ENCODE measurements at places on chromosomes 5 and 9.

GRCh38 chr9:33138768-33139167 lies 28.4 kb downstream of the B4GALT1 start:
- DNase-seq = no peak

DNA sequence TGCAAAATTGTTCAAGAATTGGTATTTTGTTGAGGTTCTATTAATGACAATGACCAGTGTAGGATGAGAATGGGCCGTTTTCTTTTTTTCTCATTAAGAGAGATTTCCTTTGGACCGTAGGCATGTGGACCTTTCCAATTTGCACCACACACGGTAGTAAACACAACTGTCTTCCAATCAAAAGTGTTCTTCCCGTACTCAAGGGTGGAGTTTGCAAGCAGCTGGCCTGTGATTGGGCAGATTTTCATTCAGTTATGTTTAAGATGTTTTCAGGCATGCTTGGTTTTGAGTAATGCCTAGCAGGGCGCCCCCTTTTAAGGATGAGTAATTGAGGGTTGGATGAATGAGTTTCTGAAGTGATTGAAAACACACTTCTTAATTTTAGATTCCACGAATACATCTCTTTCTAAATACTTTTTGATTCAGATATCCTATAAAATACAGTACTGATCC lies 2.5 kb downstream of the KDM3B start:
- DNase-seq = peak; percentile 57

DNA sequence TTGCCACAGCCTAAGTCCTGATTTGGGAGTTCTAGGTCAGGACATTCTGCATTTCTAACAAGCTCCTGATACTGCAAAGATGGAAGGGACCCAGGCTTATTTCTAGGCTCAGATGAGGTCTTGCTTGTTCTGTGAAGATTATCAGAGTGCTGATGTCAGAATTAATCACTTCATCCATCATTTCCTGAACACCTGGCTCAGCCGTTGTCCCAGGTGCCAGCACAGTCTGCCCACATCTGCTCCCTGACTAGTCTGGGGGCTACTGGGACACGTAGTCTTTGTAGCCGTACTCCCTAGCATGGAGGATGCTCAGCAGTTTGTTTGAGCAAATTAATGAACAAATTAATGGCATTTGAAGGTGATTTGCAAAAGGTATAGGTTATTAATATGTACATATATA lies 17.9 kb upstream of the SPINK4 start:
- no peak for DNase-seq

- no peak for DNase-seq
Observed at GRCh38 chr9:131743096-131743495, 3.2 kb upstream of the RAPGEF1 start.

DNA sequence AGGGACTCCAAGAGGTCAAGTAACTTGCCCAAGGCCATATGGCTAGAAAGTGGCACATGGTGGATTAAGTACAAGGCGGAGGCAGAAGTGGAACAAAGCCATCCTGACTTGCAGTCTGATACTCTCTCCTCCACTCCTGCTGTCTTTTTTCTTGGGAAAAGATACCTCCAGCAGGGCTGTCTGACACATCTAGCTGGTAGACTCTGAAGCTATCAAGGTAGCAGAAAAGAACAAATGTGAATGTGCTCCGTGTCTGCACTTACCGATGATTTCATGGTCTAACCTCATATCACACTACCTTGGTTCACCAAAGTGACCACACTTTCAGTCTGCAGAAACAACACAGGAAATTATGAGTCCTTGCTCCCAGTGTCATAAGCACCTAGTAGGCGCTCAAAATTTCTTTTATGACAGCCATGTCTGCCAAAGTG lies 284.8 kb downstream of the CRB2 start:
- no peak for DNase-seq

GRCh38 chr5:80917631-80918030 lies 42.5 kb upstream of the RASGRF2 start:
- no peak for DNase-seq

- DNase-seq = peak; percentile 33
Observed at GRCh38 chr9:63859475-63860215, 1425.4 kb downstream of the FOXD4L5 start.

DNA sequence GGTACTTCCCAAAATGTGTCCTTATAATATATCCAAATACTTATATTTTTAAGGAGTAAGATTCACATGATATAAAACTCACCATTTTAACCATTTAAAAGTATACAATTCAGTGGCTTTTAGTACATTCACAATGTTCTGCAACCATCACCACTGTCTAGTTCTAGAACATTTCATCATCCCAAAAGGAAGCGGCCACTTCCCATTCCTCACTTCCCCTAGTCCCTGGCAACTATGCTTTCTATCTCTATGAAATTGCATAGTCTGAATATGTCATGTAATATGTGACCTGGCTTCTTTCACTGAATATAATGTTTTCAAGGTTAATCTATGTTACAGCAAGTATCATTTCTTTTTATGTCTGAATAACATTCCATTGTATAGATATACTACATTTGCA lies 615.1 kb upstream of the SGCD start:
- no peak for DNase-seq

GRCh38 chr5:116923344-116923743 lies 348.7 kb upstream of the SEMA6A start:
- DNase-seq = no peak

DNA sequence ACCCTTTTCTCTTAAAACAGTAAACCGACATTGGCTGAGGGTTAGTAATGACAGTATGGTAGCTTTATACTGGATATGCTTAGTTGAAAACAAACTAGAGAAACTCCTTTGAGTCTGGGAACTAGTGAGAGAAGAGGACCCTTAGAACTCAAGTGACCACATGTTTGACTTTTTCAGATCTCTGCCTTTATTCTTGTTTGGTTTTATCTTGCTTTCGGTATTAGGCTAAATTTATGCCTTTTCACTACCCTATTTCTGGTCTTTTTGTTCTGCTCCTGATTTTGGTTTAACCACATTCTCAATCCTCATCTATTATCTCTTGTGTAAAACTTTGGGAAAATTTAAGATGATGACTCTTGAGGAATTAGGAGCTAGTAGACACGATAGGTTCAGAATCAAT lies 11.0 kb downstream of the SNAPC3 start:
- DNase-seq = no peak

DNA sequence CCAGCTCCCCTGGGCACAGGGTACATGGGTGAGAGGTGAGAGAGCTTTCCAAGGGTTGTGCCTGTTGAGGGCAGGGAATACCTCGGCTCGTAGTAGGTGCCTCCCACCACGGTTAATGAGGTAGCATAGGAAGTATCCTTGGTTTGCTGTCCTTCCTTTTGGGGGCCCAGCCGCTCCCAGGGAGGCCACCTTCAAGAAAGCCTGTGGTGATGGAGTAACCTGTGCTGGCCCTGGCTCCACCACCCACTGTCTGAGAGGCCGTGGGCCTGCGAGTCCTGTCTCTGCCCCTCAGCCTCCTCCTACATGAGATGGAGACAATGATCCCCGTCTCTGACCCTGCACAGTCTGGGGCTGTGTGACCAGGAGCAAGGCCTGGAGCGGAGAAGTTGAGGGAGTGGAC lies 40.8 kb downstream of the COL27A1 start:
- no peak for DNase-seq

- DNase-seq = no peak
Observed at GRCh38 chr5:123906698-123907295, 394.8 kb downstream of the CSNK1G3 start.

GRCh38 chr5:4243479-4244264 lies 648.0 kb downstream of the IRX1 start:
- DNase-seq = no peak

DNA sequence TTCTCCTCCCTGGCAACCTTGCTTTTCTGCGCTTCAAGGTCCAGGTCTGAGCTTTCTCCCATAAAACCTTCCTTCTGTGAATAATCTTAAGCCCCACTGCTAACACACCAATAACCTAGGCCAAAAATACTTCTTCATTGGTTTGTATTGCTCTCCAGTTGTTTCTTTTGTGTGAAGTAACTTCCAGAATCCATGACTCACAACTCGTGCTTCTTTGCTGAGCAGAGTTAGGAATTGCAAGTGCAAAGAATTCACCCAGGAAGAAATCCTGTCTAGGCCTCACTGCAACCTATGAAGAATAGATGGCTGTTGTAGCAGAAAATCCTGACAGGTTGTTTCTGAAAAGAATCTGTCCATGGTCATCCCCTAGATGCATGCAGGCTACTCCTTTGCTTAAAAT lies 295.7 kb downstream of the MED10 start:
- DNase-seq = no peak

- no peak for DNase-seq
Observed at GRCh38 chr9:105318729-105319191, 74.3 kb downstream of the SLC44A1 start.

GRCh38 chr9:73180403-73180802 lies 28.7 kb downstream of the ANXA1 start:
- no peak for DNase-seq

GRCh38 chr5:173974688-173975239 lies 14.2 kb upstream of the C5orf47 start:
- DNase-seq = no peak

- DNase-seq = no peak
Observed at GRCh38 chr5:71862087-71862486, 143.0 kb downstream of the CARTPT start.

- DNase-seq = no peak
Observed at GRCh38 chr9:134441227-134442084, 115.2 kb downstream of the RXRA start.

DNA sequence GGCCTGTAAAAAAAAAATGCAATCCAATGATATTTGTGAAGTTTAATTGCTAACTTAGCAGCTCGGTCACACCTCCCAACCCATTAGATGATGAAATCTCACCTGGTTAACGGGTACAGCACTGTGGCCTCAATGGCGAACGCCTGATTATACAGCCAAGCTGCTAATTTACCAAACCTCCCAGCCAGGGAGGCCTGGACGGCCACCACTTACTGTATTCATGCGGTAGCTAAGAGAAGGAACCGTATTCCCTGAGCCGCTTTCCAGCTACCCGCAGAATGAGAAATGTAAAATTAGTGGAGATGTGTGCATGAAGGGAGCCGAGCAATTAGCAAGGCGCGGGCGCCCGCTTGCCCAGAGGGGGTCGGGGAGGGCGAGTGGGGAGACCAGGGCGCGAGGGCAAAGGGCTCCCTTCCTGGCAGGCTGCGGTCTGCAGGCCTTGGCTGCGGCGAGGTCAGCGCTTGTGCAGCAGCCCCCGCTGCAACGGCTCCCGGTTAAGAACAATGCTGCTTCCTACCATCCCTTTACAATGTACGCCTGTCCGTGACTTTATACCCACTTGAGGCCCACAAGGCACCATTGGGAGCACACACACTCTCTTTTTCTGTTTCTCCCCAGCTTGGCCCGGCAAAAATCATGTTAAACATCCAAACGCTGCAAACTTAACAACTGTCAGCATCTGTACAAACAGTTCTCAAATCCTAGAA lies 70.4 kb upstream of the TBCA start:
- no peak for DNase-seq

DNA sequence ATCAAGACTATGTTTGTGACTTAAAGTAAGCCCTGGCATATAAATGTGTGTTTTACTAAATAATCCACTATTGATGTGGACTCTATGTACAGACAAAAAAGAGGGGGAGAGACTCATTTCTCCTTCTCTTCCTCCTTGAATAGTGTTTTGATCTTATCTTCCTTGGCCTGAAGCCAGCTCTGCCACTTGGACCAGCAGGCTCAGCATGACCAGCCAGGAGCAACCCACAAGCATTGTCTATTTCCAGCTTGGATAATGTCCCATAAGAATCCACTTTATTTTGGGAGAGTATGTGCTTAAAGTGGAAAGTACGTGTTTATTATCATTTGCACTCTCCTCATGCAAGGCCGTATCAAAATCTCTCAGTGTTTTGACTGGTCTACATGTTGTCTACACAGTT lies 23.8 kb upstream of the SLC46A2 start:
- DNase-seq = no peak

- DNase-seq = no peak
Observed at GRCh38 chr9:136981588-136982231, 1.1 kb upstream of the LCNL1 start.

DNA sequence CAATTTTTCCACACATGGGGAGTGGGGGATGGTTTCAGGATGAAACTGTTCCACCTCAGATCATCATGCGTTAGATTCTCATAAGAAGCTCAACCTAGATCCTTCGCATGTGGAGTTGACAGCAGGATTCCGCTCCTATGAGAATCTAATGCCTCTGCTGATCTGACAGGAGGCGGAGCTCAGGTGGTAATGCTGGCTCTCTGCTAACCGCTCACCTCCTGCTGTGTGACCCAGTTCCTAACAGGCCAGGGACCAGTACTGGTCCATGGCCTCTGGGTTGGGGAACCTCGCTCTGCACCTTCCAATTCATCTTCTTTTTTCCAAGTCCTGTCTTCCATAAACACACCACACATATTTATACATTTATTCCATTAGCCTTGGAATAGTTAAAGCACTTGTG lies 33.0 kb downstream of the POU5F2 start:
- DNase-seq = no peak

DNA sequence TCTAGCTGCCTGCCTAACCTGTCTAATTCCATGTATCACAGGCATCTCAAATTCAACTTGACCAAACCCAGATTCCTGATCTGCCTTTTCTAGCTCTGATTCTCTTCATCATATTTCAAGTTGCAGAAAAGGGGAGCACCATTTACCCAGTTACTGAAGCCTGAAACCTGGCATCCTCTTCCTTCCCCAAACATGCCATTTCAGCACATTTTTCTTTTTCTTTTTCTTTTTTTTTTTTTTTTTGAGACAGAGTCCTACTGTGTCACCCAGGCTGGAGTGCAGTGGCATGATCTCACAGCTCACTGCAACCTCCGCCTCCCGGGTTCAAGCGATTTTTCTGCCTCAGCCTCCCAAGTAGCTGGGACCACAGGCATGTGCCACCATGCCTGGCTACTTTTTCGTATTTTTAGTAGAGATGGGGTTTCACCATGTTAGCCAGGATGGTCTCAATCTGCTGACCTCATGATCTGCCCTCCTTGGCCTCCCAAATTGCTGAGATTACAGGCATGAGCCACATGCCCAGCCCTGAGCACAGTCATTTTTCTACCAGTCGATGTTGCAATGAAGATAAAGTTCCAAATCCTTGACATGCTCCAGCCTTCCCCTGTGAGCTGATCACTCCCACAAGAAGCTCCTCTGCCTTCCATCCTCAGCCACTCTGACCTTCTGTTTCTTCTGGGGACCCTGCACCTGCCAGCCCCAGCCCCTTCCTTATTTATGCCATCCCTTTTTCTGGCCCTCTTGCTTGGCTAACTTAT lies 32.2 kb downstream of the ACER2 start:
- DNase-seq = no peak

- no peak for DNase-seq
Observed at GRCh38 chr5:158392753-158393152, 533.8 kb upstream of the CLINT1 start.

GRCh38 chr9:135699440-135699839 lies at the start of gene SOHLH1:
Gene SOHLH1 (minus strand): TSS chr9:135699481. CDS start chr9:135699467, 14 bp downstream.
- DNase-seq = no peak

DNA sequence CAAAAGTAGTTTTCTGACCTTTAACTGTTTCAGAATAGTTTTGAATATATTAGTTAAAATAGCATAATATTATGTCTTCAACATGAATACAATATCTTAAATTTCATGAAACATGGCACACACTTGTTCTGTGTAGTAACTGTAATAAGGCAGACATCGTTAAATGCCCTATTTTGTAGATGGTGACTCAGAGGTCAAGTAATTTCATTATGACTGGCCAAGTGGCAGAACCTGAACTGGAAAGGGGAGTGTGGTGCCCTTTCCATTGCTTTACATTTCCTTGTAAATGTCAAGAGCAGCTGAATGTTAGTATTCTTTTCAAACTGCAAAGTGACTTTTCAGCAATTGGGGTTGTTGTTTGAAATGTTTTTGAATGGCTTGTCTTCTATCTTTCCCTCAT lies 201.2 kb upstream of the CDKN2B start:
- DNase-seq = no peak
